Stimulated activated effector memory CD8-positive, alpha-beta T cell treated with anti-CD3 and anti-CD28 coated beads, Interleukin-12 subunit alpha, Interleukin-12 subunit beta, amount 100 ng/mL, for 72 hours (primary cell): ENCODE measurements at places on chromosomes 3 and 15.

DNA sequence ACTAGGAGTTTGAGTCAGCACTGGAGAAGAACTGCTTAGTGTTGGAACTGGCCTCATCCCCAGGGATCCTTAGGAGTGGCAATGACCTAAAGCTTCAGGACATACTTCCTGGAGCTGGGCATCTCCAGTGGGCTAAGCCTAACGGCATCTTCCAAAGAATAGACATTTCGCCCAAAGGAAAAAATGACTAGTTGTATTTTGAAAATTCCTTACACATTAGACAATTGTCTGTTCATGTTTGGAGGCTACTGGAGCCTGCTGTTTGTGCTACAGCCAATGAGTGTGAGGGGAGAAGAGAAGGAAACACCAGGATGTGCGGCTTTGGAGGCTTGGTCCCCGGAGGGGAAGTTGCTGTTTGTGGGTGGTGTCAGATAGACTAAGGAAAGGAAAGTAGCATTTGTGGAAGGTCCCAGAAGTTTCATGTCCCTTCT is 77.6 kb downstream of the POLR2M start:
- no peak for DNase-seq

- DNase-seq: no peak
Observed at GRCh38 chr3:25749031-25749581, 34.1 kb downstream of the NGLY1 start.

DNA sequence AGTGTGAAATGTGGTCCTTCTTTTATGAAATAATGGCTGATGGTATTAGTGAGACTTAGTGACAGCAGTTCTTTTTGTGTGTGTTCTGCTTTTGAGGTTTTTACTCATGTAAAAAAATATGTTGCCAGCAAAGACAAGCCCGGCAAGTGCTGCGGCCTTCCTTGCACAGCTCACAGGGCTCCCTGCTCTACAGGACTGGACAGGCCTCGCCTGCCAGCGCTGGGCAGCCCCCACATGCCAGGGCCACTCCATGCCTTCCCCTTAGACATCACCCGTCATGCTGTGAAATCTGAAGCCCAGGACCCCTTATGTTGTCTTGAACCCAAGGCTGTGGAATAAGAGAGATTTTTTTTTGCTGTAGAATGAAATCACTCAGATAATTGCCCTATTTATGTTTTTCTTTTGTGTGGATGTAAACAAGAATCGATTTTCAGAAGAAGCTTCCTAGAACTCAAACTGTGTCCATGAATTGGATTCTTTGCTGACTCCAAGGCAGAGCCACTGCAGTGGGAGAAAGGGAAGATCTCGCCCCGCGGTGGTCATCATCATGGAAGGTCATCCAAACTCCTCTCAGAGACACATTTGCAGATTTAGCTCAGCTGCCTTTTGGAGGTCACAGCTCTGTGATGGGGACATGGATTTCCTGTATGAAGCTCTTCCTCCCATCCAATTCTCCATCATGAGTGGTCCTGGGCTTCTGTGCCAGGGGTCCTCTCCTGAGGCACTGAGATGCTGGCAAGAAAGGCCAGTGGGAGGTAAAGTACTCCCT is 150.8 kb downstream of the ATP10A start:
- no peak for DNase-seq

DNA sequence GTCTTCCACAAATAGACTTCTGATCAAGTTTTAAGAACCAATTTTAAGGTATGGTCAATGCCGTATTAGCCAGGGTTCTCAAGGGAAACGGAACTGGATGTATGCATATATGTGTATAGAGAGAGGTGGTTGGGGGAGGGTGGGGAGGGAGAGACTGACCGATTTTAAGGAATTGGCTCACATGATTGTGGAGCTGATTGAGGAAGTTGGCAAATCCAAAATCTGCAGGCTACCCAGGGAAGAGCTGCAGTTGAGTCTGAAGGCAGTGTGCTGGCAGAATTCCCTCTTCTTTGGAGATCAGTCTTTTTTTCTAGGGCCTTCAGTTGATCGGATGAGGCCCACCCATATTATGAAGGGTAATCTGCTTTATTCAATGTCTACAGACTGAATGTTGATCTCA is 40.8 kb upstream of the SPRED1 start:
- DNase-seq: no peak

- DNase-seq: no peak
Observed at GRCh38 chr3:157838457-157838856, 267.8 kb downstream of the SHOX2 start.

- DNase-seq: no peak
Observed at GRCh38 chr3:142888099-142888480, 793 bp downstream of the PCOLCE2 start.

DNA sequence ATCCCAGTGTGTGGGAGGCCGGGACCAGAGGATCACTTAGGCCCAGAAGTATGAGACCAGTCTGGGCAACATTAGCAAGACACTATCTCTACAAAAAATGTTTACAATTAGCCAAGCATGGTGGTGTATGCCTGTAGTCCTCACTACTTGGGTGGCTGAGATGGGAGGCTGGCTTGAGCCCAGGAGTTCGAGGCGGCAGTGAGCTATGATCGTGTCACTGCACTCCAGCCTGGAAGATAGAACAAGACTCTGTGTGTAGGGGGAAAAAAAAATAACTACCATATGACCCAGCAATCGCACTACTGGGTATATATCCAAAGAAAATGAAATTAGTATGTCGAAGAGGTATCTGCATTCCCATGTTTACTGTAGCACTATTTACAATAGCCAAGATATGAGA is 22.6 kb downstream of the RYK start:
- DNase-seq: no peak

- no peak for DNase-seq
Observed at GRCh38 chr3:158631981-158632380, 12.3 kb upstream of the GFM1 start.

DNA sequence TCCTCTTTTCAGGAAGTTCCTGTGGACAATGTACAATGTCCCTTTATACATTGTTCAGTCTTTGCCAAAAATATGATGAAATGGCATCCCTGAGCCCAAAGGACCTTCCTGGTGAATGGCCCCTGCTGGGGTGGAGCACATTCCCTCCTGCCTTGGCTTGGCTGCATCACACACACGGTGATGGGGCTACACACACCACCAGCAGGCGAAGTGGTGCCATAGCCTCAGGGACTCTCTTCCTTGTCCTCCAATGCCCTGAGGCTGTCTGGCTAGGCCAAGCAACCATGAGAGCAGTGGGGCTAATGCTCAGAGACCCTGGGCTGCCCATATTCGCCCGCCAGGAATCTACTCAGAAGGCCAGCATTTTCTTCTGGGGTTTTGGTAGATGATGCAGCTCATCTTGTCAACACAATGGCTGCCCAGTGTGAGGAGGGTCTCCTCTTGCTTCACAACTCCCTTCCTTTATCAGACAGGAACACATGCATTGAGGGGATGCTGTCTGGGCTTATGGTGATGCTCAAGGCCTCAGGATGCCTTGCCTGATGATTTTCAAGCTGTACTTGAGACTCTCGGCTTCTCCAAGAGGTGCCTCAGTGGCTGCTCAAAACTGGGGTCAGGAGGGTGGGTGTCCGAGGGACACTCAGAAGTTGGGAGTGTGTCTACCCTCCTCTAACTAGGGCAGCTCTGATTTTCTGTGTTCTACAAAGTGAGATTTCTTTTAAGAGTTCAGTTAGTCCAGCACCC is 40.9 kb upstream of the EPHB1 start:
- no peak for DNase-seq

GRCh38 chr3:38334142-38335055 is 12.2 kb upstream of the XYLB start:
- no peak for DNase-seq

DNA sequence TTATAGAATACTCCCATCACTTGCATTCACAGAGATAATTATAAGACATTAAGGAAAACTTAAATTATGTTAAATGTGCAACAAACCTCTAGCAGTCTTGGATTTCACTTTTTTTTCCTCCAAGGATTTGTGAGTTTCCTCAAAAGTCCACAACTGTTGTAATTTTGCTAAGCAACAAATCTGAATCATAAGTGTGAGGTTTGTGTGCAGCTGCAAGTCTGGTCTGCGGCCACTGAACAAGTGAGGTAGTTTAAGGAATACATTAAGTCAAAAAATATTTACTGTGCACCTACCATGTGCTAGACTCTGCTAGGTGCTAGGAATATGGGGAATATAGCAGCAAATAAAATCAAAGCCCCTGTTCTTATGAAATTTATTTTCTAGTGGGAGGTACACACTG is 70.2 kb downstream of the LRRC28 start:
- no peak for DNase-seq

GRCh38 chr3:78887547-78888011 is 880.2 kb downstream of the ROBO1 start:
- DNase-seq: no peak

DNA sequence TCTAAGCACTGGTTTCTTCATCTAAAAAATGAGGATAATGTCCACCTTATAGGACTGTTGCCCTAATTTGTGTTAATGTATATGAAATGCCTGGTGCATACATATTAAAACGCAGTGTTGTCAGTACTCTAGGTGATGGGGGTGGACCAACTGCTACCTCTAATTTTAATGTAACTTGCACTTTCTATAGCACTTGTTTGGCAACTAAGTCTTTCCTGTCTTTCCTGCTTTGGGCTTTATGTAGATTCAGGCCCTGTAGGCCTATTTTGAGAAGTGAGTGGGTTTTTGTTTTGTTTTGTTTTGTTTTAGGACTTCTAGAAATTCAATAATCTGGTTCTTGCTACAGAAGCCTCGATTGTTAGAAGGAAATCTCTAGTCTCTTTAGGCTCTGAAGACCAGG is 21.2 kb downstream of the SLC7A14 start:
- no peak for DNase-seq

DNA sequence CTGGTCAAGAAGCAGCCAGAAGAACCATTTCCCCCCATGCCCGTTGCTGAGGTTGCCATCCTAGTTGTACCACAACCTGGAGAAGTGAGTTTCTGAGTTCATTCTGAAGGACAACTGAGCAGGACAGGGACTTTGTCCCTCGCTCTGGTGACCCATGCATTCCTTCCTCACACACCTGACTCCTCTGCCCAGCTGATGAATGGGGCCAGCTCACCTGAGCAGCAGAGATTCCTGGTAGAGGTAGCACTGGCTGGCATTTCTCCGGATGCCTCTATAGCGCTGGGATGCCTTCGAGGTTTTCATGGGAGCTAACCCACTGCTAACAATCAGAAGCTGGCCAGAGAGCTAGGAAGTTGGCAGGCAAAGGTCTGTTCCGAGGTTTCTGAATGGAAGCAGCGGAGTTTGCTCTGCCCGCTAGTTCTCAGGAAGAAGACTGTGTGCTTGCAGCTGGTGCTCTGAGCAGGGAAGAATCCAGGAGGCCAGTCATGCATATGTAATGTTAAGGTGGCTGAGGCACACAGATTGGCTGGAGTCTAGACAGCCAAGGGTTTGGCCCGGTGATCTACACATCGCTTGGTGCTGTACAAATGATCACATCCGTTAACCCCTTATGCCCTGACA is at the start of gene TMC3:
Gene TMC3 (minus strand): TSS at position 439 of the 621 bp plus-strand sequence. CDS start 136 bp downstream, at position 303.
- DNase-seq: no peak

DNA sequence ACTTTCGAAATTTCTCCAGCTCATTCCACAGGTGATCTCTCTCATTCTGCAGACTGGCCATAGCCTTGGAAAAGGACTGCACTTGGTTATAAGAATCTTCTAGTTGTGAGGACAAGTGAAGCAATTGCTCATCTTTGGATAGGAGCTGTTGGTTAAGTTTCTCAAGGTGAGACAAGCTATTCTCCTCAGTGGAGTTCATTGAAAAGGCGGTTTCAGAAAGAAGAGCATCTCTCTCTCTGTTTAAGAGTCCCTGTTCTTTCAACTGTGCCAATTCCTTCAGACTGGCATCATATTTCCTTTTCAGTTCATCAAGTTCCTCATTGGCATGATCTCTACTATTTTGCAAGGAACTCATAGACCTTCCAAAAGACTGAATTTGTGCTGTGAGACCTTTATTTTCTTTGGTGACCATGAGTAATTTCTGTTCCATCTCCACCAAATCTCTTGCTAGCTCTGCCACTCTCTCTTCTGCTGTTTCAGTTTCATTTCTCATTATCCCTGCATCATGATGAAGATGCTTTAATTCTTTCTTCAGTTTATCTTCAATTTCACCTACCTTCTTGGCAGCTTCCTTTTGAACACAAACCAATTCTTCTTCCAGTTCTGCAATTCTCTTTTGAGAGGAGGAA is 30.2 kb upstream of the HCLS1 start:
- DNase-seq: no peak

DNA sequence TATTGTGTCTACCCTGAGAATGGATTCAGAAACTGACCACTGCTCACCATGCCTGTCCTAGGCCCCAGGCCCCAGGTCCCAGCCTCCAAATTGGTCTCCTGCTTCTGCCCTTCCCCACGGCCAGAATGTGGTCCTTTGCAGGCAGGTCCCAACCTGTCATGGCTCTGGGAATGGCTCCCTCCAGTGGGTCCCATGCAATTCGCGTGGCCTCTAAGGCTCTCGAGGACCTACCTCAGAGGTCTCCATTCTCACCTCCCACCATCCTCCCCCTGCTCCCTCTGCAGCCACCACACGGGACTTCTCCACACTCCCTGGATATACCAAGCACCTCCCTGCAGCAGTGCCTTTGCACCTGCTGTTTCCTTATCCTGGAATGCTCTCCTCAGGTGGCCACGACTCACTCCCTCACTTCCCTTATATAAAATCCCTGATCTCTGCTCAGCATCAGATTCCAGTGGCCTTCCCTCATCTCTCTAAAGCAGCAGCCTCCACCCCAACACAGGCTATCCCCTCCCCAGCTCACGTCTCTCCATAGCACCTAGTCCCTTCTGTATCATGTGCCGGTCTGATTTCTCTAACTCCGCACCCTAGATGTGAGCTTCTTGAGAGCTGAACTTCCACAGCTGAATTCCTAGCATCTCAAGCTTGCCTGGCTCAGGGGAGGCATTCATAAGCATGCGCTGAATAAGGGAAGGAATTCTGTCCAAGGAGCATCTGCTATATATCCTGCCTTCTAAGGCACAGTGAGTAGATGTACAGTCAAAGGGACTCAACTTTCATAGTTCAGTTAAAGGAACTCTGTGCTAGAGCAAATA is 56.9 kb downstream of the ARRDC4 start:
- DNase-seq: no peak

- DNase-seq: no peak
Observed at GRCh38 chr15:66006986-66007385, 137.7 kb downstream of the RAB11A start.

- no peak for DNase-seq
Observed at GRCh38 chr3:171088496-171088895, 62.0 kb upstream of the SLC2A2 start.

GRCh38 chr3:164608554-164609276 is 469.6 kb downstream of the SI start:
- no peak for DNase-seq

DNA sequence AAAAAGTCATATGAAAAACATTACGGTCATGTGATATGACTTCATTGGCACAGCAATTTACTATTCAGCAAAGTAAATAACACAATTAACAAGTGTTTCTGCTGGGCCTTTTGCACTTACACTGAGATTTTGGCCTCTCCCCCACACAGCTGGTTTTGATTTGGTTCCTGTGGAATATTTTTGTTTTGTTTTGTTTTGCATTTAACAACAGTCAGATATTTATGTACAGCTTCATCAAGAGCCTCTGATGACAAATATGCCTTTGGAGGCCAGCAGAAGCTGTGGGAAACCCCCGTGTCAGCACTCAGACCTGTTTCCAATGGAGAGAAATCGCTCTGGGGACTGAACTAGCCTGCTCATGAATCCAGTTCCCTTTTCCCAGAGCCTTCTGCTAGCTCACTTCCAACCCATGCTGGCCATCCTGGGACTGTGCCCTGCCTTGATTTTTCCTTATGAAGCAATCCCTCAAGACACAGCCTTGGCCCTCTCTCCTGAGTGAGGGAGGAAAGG is 161.9 kb downstream of the ATG7 start:
- no peak for DNase-seq

GRCh38 chr3:107092121-107092520 is 285.1 kb upstream of the CCDC54 start:
- DNase-seq: no peak

GRCh38 chr3:49976942-49977341 is 37.0 kb downstream of the RBM6 start:
- no peak for DNase-seq
